GM23248 (cell line): ENCODE measurements at places on chromosomes 7 and 10. TPM values are rescaled to one million over a fixed set of nuclear protein-coding genes. Genes with fewer than 3 reads are reported as not detected.

CALD1 gene
- total RNA-seq, result 674 and 698 TPM in 2 replicates

DNA sequence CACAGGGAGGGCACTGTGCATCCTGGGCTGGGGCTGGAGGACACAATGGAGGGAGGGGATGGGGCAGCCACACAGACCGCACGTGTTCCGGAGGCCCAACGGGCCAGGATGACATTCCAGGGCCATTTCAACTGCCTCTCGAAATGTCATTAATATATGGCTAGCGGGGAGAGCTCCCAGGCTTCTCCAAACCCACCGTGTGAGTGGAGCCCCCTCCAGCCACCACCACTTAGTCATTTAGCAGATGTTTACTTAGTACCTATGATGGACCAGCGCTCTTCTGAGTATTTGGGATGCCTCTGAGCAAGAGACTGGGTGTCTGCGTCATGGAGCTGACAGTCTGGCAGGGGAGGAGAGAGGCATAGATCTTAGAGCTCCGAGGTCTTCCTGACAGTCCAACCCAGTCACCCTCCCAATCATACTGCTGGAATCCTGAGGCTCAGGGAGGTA is 107.3 kb downstream of the ZMIZ1 start:
- DNase-seq, result peak; percentile 85

DNAH11 gene
- 0.51 and 3.1 TPM in 2 replicates for total RNA-seq

DNA sequence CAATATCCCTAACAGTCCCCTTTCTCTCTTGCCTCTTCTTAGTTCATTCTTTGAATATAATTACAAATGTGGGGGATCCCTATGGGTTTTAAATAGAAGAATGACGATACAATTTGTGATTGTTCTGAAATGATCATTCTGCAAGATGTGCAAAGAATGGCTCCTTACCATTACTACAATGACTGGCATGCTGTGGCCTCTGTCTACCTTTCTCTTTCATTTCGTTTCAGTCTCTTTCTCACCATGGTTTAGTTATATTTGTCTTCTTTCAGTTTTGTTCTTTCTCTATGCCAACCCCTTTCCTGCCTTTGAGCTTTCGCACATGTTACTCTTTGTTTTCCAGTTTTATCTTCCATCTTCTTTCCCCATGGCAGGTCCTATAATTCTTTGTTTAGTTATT is 176.5 kb downstream of the SUGCT start:
- no peak for DNase-seq

TRIM73 gene
- total RNA-seq, result 0.13 and 0.22 TPM in 2 replicates

DNA sequence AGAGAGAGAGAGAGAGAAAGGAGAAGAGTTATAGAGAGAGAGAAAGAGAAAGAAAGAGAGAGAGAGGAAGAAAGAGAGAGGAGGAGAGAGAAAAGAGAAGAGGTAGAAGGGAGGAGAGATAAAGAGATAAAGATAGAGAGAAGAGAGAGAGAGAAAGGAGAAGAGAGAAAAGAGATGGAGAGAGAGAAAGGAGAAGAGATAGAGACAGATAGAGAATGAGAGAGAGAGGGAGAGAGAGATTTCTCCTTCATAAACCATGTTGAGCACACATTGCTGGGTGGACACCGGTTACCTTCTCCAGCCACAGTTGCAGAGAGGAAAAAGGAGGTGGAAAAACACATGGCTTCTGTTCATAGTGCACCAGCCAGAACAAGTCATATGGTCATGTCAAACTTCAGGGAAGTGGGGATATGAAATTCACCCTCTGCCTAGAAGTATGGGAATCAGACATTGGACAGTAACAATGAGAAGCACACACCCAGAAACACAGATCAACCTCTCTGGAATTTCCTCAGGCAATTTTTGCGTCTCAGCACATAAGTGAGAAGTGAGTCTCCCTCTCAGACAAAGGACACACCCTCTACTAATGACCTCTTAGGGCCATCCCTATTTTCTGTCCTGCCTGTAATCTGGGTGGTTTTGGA is 172.5 kb upstream of the SVIL start:
- peak; percentile 91 for DNase-seq

- DNase-seq, result no peak
Measured at GRCh38 chr10:6986927-6987326, 406.9 kb upstream of the PRKCQ start.

- no peak for DNase-seq
Measured at GRCh38 chr7:75667938-75668337, 70.8 kb downstream of the HIP1 start.
